ENCODE measurements at places on chromosomes 1 and 21.

DNA sequence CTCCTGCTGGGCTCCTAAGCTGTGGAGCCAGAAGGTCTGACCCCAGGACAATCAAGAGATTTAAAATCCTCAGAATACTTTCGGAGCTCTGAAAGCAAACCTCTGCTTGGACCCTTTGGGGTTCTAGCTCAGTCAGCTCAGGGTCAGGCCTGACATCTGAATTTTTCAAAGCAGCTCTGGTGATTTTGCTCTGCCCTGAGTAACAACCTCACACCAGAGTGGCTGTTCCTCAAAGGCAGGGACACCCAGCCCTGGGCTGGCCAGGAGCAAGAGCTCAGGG, 11.9 kb downstream of the SLC1A7 start:
- no peak for ATAC-seq

- peak; percentile 66 for ATAC-seq
Measured at GRCh38 chr1:178344513-178345091, 152.2 kb downstream of the CLEC20A start.

DNA sequence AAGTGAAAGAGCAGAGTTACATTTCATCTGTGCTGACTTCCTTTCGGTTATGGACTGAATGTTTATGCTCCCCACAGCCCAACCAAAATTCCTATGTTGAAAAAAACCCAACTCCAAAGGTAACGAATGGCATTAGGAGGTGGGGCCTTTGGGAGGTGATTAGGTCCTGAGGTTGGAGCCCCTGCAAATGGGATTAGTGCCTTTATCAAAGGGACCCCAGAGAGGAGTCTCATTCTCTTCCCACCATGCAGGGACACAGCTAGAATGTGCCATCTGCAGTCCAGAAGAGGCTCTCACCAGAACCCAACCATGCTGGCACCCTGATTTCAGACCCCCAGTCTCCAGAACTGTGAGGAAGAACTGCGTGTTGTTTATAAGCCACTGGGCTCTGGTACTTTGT, 199.3 kb downstream of the TOMM20 start:
- no peak for ATAC-seq

GRCh38 chr1:24955161-24955560, 25.1 kb upstream of the RUNX3 start:
- peak; percentile 39 for ATAC-seq

- ATAC-seq: no peak
Measured at GRCh38 chr1:230352537-230352936, 73.6 kb downstream of the PGBD5 start.

DNA sequence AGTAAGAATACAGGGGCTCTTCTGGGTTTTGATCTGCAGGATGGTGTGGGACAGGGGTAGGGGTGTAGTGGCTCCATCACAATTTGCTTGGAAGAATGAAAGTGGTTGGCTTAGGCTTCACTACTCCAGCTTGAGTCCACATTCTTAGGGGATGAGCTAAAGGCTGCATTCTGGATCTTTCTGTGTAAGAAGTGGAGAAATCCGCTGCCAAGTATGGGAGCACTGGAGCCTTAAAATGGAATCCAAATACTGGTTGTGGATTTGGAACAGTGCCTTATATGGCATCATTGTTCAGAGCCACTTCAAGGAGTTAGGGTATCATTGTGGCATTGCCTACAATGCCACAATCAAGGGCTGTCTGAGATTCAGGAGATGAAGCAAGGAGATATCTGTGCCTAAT, 187.1 kb downstream of the LMO4 start:
- no peak for ATAC-seq

GRCh38 chr1:207748737-207749528, 2.9 kb upstream of the CD46 start:
- ATAC-seq: no peak

DNA sequence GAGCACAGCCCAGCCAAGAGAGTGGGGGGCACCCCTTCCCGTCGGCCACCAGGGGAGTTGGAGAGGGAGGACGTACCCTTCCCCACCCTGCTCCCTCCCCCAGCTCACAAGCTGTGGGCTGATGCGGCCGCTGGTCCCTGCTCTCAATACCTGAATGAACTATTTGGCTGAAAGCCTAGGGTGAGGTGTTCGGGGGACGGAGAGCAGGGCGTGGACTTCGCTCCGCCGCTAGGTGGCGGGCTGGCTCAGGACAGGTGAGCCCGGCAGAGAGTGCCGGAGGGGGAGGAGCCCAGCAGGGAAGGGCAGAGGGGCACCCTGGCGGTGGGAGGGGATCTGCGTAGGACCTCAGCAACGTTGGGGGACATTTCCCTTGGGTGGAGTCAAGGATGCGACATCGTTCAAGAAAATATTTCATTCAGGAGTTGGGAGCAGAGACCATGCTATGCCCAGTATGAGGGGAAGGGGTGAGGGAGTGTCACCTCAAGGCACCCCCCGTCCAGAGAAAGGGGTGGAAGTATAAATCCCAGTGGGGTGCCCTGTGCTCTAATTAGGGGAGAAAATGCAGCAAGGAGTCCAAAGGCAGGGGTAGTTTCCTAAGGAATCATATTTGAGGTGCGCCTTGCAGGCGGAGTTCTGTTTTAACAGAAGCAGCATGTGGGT, 12.0 kb upstream of the RHBG start:
- peak; percentile 88 for ATAC-seq

DNA sequence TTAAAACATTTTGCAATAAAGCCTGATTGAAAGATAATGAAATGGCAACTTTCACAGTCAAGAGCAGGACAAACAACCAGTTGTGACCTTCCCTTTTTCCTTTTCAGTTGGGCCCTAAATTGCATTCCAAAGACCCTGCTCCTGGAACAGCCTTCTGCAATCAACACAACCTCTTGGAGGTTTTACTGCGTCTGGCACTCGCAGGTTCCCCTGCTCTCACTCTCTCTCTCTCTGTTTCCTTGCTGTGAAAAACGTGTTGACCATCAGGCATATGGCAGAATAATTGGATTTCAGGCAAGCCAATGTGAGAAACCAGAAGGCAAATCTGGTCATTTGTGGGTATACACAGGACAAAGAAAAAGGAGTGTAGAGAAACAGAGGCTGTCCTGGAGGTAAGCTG, 23.2 kb downstream of the SLC44A5 start:
- no peak for ATAC-seq

GRCh38 chr1:241336335-241336734, 20.7 kb downstream of the RGS7 start:
- no peak for ATAC-seq

DNA sequence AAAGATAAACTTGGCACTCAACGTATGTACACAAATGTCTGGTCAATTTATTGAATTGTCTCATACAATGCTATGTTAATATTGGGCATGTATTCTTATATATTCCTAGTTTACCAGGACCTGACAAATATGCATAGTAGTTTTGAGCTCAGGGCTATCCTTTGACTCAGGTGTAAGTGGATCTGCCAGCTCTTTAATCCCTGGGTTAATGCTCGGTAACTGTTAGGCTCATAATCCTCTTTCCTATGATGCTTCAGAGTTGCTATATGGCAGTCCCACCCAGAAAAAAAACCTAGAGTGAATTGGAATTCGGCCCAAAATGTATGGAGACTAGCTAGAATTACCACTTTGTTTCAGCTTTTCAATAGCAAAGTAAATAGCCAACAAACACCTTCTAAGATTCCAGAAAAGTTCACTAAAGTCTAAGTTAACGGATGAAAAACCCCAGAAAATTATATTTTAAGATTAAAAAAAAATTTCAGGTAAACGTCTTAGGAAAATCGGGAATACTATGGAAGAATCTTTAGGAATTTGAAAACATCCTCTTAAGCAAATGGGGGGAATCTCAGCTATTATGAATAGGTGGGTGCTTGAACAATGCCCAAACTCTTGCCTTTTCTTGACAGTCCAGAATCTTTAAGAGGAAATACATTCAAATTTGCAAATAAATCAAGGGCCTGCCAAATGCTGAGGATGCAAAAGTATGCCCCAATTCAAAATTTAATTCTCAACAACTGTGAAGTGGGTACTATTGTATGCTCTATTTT, 10.9 kb downstream of the H3-3A start:
- peak; percentile 76 for ATAC-seq

GRCh38 chr21:34201481-34201858, 128.1 kb downstream of the MRPS6 start:
- ATAC-seq: no peak

GRCh38 chr1:221291113-221291512, 411.9 kb downstream of the HLX start:
- ATAC-seq: no peak

DNA sequence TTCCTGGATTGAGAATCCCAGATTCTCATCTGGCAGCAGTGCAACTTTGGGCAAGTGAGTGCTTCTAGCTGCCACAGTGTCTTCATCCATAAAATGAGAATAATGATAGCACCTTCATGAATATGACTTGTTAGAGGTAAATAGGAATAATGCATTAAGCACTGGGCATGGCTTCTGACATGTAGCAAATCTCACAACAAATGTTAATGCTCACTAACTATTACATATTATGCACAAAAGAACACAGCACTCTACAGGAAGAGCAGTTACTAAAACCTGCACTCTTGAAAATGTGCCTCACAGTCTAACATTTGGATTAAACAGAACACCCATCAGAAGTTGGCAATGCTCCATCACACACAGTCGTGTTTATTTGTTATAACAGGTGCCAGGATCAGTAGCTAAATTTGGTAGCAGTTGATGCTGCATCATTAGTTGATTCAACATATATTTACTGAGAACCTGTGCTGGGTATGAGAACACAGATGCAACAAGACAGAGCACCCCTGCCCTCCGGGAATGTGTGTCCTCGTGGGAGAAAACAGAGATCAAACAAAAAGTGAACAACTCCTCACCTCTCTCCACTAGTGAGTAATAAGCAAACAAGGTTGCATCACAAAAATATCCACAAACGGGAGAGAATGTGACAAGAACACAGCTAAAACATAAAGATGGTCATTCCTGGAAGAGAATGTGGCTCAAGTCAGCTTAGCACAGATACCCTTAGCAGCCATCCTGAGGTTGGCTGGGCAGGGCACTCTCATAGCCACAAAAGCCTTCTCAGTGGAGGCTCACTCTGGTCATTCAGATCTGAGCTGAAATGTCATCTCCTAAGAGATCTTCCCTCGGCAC, 26.2 kb upstream of the LBR start:
- ATAC-seq: peak; percentile 65

DNA sequence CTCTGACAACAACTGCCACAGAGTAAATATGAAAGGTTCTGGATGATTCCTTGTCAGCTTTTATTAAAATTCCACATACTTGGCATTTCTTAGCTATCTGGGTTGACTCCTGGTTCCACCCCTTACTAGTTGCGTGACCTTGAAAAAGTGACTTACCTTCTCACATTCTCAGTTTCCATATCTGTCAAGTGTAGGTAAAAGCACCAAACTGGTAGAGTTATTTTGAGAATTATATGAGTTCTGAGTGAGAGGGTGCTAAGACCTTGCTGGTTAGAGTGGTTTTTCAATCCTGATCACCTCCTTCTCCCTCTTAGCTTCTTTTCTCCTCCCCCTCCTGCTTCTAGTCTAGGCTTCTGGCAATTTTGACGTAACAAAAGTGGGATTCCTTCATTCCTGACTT, 83.4 kb upstream of the ABCD3 start:
- no peak for ATAC-seq

DNA sequence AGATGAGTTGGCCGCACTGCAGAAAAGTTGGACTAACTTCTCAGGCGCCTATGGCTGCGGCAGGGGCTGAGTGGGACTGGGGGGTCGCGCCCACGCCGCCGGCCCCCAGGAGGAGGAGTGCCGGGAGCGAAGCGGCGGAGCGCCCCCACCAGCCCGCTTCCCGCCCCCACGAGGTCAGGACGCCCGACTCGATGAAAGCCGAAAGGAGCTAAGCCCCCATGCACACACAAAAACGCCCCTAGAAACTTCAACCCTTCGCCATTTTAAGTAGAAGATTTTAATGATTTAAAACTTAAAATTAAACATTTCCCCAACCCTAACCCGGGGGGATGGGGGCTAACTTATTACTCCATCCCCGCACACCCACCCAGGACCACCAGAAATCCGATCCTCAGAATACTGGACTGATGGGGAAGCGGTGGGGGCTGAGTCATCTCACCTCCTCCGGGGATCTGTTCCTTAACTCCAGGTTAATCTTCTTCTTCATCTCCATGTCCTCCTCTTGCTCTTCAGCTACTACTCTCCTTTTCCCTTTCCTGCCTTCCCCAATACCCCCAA, 539 bp downstream of the ANP32E start:
- peak; percentile 10 for ATAC-seq

DNA sequence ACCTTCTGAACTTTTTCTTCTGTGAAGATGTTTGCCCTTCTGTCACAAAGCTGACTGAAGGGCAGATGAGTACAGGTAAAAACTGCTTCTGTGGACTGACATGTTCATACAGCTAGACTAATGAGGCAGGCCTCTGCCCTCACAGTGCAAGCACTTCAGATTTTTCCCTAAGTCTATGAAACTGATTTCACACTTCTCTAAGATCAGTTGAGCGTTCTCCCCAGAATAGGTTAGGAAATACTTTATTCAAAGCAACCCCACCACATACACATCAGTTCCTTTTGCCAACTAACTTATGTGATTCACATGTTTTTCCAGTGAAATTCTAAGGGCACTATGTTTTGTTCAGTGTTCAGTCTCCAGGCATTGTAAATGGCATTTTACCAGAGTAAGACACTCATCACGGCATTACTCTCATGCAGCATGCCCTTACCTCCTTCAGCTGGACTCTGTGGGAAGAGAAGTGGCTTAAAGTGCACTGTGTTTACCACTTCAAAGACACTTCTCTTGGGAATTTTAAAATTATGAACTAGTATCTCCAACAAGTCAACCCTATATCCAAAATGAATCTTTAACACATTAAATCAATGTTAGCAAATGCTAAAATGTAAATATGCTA, 5.4 kb upstream of the PSMG1 start:
- no peak for ATAC-seq

- ATAC-seq: peak; percentile 85
Measured at GRCh38 chr21:34544032-34544496, 32.1 kb upstream of the KCNE1 start.

DNA sequence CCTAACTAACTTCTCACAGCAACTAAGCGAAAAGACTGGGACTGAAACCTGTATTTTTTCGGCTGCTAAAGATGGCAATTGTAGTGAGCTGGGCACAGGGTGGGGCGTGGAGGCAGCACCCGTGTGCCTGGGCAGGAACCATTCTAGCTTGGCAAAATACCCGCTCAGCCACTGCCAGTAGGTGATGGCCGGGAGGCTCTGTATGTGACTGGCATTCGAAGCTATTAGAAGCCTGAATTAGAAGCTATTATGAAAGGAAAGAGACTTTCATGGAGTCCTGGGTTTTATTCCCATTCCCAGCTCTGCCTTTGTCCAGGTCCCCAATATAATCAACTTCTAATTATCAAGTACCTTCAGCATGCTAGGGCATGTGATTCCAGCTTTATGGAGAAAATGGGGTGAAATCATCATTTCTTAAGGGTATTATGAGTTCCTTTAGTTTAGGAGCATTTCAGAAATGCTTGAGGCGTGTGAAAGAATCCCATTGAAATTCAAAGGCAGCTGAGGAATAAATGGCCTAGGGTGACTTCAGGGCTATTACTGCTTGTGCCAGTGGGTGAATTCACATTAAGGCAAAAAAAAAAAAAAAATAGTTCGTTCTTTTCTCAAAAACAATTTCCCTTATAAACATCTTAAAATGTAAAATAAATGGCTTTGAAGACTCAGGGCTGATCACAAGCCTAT, 125.6 kb downstream of the KCNN3 start:
- no peak for ATAC-seq
